Head of caudate nucleus (tissue), 42 donors: ENCODE measurements at places on chromosomes 5 and 9.

DNA sequence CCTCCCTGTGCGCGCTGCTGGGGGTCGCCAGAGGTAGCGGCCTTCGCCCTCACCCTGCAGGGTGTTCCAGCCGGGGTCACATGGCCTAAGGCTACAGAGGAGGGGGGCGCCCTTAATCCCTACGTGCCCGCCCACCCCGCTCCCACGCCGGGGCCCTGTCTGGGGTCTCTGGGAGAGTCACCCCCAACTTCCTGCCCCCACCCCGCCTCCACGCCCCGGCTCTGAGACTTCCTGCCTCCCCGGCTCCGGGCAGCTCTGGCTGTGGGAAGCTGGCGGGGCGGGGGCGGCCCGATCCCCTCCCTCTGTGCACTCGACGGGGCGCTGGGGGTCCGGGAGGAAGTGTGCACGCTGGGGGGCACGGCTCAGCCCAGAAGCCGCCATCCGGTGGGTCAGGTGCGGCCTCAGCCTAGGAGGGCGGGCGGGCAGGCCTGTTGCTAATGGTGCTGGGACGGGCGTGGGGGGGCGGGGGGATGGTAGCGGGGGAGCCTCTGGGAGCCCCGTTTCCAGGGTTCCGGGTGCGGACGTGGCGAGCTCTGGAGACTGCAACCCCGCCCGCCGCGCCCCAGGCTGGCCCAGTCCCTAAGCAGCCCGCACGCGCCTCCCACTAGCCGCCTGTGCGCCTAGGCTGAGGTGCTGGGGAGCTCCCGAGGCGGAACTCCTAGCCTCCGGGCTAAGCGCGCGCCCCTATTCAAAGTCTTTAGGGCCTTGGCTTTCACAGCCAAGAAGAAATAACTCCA is 61.6 kb downstream of the CXXC5 start:
- peak; percentile 35 for DNase-seq

DNA sequence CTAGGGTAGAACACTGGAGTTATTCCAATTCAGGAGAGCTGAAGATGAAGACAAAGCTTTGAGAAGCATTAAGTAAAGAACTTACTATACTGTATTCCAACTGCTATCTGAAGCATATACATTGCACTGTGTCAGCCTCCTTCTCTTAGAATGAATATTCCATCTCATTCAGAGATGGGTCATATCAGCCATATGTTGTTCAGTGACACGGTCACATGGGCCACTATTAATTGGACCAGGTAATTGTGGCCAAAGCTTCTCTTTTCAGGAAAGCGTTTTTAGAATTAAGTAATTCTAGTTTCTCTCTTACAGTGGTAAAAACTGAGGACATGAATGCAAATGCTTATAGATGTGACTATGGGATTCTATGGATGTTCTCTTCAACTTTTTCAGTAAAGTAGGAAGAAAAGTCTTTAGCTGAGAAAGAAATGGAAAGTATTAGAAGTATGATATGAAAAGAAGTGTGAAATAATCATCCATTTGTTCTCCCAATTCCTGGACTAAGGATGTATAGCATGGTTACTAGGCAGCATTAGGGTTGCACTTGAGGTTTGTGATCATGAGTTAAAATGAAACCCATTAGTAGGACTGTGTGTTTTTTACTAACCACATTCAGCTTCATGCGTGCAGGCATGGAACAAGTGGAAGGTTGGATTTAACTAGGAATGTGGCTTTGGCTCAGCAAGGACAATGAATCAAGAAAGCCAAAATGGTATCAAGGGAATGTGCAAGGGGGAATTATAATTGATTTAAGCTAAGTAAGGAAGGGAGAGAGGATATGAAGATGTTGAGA is 40.9 kb downstream of the CETN3 start:
- no peak for DNase-seq

DNA sequence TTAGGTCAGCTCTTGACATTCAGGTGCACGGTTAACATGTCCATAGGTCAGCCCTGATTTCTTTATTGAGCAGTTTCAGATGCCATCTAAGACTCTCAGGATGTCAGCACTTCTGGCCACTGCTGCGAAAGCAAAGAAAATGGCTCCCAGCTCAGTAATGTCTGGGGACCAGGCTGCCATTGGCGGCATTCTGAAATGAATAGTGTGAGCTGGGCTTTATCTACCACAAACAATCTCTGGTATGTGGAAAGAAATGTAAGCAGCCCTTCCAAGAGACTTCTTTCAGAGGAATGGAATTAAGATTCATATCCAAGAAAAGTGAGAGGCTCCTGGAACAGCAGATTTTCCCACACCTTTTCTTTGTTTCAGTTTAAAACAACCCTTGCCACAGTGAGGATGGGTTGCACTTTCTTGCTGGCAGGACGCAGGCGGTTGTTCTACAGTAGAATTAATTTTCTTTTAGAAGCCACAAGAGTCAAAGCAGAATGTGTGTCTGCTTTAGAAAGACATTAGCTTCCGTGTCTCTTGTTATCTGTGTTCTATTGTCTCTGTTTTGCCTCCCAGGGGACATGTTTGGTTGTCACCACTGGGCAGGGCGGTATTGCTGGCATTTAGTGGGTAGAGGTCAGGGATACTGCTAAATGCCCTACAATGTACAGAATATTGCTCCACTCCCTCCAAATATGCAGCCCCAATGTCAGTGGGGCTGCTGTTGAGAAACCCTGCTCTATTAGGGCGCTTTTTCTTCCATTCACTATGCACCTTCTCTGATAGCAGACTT is 149.9 kb upstream of the ANKH start:
- DNase-seq: no peak

GRCh38 chr5:14447958-14448911 is 133.4 kb upstream of the OTULINL start:
- no peak for DNase-seq
